ENCODE measurements at places on chromosomes 6 and 20.

DNA sequence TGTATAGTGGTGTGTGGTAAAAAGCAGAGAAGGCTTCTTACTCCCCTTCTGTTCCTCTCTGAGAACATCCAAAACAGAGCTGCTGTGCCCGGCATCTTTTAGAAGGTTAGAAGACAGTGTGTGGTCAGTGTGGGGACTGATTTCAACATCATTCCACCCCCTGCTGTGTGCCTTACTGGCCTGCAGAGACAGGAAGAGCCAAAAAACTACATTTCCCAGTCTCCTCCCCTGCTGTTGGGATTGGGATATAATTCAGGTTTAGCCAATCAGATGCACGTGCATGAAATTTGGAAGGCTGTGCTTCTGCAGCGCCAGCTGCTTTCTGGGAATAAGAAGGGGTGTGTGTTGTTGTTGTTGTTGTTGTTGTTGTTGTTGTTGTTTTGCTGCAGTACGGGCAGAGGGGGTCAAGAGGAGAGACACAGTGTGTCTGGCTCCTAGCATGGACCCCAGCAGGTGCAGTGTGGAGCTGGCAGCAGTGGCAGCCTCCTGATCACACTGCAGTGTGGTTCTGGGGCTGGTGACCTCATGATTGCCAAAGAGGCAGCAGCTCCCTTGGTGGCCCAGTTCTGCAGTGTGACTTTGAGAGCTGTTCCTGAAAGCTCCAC lies 74.7 kb downstream of the MRPL14 start:
- no peak for DNase-seq

- no peak for DNase-seq
Measured at GRCh38 chr6:34661357-34661756, 35.2 kb downstream of the ILRUN start.

DNA sequence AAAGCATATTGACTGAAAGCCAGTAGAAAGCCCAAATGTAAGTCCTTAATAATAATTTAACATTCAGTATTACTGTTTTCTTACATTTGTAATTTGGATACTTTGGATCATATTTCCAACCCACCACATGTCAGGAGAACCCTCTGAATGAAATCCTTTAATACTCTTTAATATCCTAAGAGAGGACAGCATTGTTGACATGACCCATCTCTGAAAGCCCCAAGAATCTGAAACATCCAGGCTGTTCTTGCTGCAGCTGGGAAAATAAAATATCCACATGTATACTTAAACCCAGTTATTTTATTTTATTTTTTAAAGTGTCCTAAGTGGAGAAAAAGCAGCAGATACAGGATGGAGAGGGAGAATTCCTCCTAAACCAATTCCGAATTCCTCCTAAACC lies 130.8 kb upstream of the RIPOR2 start:
- no peak for DNase-seq

DNA sequence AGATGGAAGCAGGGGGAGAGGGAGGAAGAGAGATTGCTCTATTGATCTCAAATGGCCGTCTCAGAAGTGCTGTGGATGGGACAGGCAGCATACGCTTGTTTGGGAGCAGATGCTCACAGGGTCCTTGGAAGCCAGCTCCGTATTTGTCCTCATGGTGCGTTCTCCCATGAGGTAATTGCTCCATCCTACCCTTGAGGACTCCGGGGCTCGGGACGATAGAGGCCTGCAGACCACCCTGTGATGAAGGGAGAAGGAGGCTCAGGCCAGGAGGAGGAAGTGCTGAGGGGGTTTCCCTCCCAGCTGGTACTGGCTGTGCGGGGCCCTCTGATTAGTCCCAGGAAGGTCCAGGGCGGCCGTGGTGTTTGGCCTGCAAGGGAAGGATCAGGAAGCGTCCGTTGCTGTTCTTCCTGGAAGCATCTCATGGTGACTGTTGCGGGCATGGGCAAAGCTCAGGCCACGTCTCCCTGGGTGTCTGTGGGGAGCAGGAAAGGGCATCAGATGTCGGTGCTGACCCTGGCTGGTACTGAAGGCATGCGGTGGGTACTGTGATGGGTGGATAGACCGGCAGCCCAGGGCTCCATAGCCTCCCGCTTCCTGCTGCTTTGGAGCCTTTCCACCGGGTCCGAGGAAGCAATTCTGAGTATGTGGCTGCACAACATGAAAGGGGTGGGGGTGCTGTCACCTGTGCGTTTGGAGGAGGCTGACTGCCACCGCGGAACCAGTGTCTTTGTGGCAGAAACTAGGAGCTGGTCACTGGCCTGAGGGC lies 158.3 kb downstream of the SYCP2 start:
- DNase-seq, result no peak

- DNase-seq, result peak; percentile 71
Measured at GRCh38 chr6:147203311-147204059, 732 bp upstream of the STXBP5 start.

DNA sequence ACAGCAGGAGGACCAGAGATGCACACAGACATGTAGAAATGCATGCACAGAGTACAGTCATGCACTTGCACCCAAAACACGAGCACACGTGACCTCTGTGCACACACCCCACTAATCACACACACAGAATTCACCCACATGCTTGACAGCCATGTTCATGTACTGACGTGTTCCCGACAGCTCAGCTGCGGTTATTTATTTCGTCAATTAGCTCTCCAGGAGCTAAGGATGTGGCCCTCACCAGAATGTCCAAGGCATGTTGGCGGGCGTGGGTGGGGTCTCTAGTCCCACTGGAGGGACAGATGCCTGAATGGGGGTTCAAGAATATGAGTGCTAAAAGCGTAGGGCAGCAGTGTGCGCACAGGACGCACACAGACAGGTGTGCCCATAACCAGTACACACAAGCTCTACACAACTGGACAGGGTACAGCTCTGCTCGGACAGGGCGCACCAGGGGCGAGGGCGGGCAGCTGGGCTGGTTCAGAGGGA lies 571 bp upstream of the PRPF6 start:
- peak; percentile 48 for DNase-seq

DNA sequence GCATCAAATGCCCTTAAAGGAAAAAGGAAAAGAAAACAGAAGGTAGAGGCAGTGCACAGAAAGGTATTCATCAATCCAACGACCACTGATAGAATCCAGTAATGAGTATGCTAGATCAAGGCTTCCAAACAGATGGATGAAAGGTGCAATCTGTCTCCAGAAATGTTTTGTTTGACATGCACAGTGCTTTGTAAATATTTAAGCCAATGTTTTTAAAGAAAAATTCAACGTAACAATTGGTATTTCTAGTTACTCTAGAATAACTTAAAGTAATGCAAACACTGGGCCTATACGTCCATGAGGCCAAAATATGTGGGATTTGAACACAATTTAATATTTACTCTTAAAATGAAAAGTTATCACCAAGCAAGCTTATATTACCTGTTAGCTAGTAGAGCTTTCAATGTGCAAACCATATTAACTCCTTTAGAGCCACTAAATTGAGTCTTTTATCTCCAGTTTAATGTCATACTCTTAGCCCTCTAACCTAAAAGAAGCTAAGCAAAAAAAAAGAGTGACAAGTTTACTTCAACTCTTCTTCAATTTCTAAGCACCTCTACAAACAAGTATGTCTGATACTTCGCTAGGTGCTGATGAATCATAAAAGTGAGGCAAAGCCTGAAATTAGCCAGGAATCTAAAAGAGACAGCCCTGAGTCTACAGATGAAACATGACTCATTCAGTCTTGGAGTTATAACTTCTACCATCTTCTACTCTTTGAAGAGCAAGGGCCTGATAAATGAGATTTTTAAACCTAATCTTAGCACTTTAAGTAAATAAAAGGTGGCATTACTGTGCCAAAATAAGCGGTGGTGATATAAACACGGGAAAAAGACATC lies 169.8 kb downstream of the PTPRK start:
- no peak for DNase-seq

- DNase-seq, result no peak
Measured at GRCh38 chr6:48560408-48560807, 449.4 kb upstream of the PTCHD4 start.

DNA sequence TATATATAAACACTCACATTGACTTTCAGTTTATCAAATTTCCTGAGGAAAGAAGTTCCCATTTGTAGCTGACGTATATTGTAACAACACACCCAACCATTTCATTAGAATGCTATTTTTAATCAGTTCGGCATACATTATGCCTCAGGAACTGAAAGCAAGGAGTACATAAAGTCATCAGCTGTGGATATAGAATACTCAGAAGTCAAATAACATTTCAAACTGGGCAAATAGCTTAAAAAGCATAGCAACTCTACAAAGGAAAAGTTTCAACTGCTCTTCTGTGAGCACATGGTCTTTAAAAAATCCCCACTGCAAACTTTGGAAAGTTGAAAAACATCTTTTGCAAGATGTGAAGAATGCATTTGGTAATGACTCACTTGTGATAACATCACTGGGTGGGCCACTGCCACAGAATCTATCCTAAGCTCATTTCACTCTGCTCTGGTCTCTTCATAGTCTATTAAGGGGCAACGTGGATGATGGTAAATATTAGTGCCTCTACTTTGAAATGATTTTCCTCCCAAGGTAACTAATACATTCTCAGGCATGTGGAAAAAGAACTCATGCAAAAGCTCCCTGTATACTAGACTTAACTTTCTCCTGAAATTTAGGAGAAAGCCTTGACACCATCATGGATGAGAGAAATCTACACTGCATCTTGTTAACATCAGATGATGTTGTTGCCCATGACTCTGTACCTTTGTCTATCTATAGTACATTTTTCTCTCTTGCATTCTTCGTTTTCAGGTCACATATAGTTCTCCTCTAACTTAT lies 49.2 kb downstream of the FYN start:
- DNase-seq, result no peak

GRCh38 chr20:43940518-43941225 lies 26.0 kb downstream of the TOX2 start:
- no peak for DNase-seq

DNA sequence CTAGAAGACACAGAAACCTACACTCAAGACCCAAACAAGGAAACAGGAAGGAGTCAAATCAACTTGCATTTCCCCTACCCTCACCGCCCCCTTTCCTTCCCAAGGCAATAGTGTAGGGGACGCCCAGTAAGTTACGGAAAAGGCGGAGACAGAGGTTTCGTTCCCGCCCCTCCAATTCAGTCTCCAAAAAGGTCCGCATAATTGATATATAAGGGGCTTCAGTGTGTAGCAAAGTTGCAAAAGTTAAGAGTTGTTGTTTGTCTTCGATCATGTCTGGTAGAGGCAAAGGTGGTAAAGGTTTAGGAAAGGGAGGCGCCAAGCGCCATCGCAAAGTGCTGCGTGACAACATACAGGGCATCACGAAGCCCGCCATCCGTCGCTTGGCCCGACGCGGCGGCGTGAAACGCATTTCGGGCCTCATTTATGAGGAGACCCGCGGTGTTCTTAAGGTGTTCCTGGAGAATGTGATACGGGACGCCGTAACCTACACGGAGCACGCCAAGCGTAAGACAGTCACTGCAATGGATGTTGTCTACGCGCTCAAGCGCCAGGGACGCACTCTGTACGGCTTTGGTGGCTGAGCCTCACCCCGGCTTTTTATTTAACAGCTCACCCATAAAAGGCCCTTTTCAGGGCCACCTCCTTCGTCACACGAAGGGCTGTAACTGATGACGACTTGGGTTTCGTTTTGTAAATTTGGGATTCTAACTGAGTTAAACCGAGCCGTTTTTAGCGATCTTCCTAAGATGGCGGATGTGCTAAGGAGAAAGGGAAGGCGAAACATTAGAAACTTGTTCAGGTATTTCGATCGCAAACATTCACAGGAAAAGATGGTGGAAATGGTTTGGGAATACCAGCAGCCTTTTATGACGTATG lies 124.6 kb upstream of the BTN3A2 start:
- DNase-seq, result peak; percentile 76

- no peak for DNase-seq
Measured at GRCh38 chr20:44621939-44622338, 29.6 kb downstream of the ADA start.

DNA sequence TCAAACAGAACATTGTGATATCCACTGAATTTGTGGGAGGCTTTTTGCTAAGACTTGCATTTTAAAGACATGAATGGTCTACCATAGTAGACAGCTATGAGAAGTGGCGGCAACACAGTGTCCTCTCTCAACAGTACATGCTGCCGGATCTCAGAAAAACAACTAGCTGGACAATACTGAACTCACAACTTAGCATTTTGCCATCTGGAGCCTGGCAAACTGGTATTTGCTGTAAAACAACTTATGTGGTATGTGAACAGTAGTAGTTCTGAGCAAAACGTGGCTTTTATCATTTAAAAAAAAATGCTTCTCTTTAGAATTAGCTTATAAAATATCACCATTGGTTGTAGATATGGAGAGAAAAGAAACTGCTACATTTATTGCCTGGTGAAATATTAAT lies 3.3 kb upstream of the PXDC1 start:
- DNase-seq, result no peak

GRCh38 chr20:42494290-42494689 lies 695.4 kb downstream of the PTPRT start:
- no peak for DNase-seq

GRCh38 chr20:8943631-8944030 lies 125.3 kb upstream of the PLCB4 start:
- DNase-seq, result no peak
